HTR-8/SVneo (cell line): ENCODE measurements at places on chromosomes 7 and 10.
A peak's percentile ranks its signal among the peaks of the same experiment; 100 is the strongest.

GRCh38 chr7:54546986-54547314 lies 4.8 kb downstream of the VSTM2A start:
- DNase-seq = no peak

DNA sequence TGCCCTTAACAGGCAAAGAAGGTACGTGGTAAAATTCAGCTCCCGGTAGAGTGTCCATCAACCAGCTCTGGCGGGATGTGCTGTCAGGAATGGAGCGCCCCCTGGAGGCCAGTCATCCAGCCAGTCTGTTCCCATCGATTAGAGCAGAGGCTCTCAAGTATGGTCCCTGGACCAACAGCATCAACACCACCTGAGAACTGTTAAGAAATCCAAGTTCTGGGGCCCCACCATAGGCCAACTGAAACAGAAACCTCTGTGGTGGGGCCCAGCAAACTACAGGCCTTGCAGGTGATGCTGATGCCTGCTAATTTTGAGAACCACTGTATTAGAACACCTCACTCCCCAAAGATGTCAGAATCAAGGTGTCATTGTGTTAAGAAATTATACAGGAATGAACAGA lies 109.2 kb downstream of the DPY19L1 start:
- DNase-seq = peak; percentile 14

GRCh38 chr7:85828614-85829013 lies 641.8 kb upstream of the SEMA3D start:
- peak; percentile 0 for DNase-seq

DNA sequence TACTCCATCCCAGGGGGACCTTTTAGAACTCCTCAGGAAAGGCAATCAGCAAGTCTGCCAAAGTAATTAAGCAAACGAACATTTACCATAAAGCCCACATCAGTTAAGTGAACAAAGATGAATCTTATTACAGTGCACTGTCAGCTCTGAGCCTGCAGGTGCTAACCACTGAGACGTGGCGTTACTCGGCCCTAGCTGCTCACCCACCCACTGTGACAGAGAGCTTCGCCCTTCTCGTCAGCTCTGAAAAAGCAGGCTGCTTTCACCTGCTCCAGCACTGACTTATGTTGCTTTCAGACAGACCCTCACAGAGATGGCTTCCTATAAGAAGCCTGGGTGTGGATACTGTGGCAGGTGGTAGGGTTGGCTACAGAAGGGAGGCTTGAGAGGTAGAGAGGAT lies 57.7 kb upstream of the KCNIP2 start:
- DNase-seq = no peak

- no peak for DNase-seq
These were observed 205.8 kb upstream of the SLC26A5 start for GRCh38 chr7:103651593-103652377.

DNA sequence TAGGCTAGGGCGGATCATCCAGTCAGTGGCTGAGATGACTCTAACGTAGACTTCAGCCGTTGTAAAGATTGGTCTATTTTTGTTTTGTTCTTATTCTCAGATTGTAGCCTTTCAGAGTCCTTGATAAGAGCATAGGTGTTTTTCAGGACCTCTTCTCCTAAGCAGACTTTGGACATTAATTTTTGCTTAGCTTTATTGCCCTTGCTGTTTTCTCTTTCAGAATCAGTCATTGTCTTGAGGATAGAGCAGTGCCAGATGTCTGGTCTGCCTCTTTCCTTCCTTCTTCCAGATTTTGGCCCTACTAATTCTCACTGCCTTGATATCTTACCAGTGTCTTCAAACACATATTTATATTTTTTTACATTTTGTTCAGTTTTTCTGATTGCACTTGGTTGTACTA lies 49.5 kb downstream of the C1GALT1 start:
- no peak for DNase-seq

DNA sequence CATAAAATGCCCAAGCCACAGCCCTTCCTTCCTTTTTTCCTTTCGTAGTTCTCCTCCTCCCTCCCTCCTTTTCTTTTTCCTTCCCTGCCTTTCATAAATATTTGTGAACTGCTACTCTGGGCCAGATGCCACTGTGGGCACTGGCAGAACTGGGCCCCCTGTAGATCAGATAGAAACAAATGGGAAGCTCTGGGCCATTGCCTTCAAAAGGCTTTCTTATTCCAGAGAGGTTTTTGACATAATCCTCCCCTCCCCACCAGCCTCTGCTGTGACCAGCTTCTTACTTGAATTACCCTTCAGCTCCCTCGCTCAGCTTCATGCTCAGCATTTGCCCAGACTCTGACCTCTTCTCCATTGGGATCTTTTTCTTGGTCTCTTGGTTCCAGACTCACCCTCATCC lies 886.8 kb downstream of the LRMDA start:
- no peak for DNase-seq

- DNase-seq = no peak
These were observed 323.8 kb upstream of the C7orf33 start for GRCh38 chr7:148266795-148267194.

DNA sequence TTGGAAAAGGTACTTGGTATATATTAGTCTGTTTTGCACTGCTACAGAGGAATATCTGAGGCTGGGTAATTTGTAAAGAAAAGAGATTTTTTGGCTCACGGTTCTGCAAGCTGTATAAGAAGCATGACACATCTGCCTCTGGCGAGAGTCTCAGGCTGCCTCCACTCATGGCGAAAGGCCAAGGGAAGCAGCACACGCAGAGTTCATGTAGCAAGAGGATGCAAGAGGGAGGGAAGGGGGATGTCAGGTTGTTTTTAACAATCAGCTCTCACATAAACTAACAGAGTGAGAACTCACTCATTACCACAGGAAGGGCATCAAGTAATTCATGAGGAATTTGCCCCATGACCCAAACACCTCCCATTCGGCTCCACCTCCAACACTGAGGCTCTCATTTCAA lies 484.8 kb upstream of the DPP6 start:
- no peak for DNase-seq

GRCh38 chr7:16062269-16062668 lies 359.1 kb downstream of the CRPPA start:
- no peak for DNase-seq

DNA sequence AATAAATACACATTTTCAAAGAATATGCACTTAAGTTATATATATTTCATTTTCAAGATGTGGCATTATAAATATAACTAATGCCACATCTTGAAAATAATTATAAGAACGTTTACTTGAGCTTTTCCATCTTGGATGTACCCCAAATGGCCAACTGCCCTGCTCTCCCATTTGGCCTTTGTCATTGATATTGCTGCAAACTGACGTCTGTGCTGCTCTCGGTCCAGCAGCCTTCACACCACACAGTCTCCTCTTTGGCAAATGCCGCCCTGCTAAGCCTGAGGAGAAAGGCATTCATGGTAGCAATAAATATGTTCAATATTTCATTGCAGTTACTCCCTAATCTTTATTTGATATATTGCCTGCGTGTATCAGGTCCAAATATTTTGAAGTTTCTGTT lies 384.6 kb upstream of the ADARB2 start:
- no peak for DNase-seq

DNA sequence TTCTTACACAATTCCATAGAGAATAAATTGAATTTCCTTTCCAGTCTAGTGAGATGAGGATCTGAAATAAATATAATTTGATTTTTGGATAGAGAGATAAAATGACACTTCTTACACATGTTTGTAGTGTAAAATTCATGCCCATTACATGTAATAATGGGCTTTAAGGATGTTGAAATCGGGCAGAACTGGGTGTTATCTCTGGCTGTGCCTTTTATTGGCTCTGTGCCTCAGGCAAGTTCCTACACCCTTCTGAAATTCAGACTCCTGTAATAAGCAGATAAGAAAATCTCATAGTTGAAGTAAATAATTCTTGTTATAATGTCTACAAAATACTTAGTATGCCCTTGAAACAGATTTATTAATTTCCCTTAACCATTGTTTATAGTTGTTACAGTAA lies 125.6 kb downstream of the SEMA3A start:
- DNase-seq = no peak

- no peak for DNase-seq
These were observed 34.4 kb downstream of the MXI1 start for GRCh38 chr10:110241841-110242240.

DNA sequence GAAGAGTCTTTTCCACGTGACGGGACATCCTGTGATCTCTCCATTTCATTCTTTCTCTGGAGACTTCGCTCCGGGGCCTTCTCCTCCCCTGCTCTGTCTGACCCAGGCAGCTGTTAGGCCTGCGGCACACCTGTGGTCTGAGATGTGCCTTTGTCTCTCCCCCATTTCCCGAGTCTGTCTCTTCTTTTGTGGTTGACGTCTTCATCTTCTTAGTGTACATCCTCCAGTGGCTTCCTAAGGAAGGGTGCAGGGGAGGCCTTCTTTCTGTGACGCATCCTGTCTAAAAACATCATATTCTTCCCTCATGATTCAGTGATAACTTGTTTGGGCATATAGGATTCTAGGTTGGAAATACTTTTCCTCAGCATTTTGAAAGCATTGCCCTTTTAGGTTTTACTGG lies 17.2 kb upstream of the ATP6V0E2 start:
- no peak for DNase-seq

DNA sequence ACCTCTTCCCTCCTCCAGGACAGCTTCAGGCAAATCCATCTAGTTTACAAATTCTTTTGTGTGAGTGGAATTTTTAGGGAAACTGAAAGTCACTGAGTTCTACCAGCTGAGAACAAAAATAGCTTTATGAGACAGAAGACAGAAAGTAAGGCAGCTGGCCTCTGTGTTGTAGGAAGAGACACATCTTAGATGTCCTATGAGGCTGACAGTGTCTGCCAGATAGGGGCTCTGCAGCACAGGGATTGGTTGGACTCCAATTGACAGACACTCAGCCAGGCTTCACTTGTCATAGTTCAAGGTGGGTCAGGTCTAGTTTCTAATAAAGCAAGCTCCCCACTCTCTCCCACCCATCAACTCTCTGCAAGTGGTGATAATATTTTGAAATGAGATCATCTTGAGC lies 574.9 kb downstream of the CCSER2 start:
- DNase-seq = no peak

GRCh38 chr10:15227611-15228372 lies 59.3 kb upstream of the NMT2 start:
- no peak for DNase-seq

DNA sequence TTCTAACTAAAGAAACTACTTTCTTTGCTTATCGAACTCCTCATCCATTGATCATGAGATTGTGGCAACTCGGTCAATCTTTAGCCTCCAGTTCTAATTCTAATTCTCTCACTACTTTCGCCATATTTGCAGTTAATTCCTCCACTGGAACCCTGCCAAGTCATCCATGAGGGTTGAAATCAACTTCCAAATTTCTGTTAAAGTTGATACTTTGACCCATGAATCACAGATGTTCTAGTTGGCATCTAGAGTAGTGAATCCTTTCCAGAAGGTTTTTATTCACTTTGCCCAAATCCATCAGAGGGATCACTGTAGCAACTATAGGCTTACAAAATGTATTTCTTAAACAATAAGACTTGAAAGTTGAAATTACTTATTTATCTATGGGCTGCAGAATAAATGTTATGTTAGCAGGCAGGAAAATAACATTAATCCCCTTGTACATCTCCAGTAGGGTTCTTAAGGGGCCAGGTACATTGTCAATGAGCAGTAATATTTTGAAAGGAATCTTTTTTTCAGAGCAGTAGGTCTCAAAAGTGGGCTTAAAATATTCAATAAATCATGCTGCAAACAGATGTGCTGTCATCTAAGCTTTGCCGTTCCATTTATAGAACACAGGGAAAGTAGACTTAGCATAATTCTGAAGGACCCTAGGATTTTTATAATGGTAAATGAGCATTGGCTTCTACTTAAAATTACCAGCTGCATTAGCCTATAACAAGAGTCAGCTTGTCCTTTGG lies 39.4 kb downstream of the CCDC71L start:
- DNase-seq = no peak

- no peak for DNase-seq
These were observed 4.5 kb upstream of the TRAPPC14 start for GRCh38 chr7:100163006-100163531.

DNA sequence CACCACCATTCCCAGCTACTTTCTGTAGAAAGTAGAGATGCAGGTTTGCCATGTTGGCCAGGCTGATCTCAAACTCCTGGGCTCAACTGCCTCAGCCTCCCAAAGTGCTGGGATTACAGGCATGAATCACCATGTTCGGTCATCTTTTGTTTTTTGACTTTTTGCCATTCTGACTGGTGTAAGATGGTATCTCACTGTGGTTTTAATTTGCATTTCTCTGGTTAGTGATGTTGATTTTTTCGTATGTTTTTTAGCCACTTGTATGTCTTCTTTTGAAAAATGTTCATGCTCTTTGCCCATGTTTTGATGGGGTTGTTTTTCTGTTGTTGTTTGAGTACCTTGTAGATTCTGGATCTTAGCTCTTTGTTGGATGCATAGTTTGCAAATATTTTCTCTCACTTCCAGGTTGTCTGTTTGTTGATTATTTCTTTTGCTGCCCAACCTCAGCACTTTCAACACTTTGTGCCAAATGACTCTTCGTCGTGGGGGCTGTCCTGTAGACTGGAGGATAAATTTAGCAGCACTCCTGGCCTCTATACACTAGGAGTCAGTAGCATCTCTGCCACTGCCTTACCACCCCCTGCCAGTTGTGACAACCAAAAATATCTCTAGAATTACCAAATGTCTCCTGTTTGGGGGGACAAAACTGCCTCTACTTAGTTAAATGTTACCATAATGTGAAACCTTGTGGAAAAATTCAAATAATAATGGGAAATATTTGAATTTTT lies 6.5 kb upstream of the CPED1 start:
- no peak for DNase-seq

GRCh38 chr7:68200051-68200670 lies 1203.5 kb downstream of the TYW1 start:
- DNase-seq = peak; percentile 2

GRCh38 chr10:35924759-35925158 lies 282.7 kb upstream of the FZD8 start:
- no peak for DNase-seq

DNA sequence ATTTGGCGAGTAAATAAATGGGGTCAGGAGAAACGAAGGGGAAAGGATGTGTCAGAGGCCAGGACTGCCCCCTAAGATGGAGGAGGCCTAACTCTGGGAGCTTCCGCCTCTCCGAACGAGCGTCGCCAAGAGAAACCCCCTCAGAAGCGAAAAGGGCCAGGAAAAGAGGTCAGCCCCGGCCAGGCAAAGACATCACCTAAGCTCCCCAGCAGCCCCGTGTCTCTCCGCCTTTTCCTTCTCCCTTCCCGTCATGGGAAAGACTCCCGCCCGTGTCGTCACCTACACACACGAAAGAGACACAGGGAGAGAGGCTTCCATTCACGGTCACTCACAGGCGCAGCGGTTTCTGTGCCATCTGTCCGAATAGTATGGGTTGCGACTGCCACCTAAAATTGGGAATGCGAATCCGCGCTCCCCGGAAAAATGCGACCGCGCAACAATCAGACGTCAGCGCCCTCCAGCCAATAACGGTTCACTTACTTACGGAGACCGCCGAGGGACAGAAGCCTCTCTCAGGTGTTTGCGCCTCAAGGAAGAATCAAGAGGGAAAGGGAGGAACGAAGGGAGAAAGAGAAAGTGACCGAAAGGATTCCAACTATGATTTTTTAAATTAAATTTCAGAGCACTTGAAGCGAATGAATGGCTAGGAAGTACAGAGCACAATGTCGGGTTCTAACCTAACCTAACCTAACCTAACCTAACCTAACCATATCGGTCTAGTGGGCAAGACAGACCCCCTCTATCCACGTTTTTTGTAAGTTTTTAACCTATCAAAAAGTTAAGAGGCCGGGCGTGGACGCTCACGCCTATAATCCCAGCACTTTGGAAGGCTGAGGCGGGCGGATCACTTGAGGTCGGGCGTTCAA lies at the start of gene CWF19L1:
TSS of gene CWF19L1 (minus strand) at position 400 of the 866 bp plus-strand sequence. CDS start at position 355, 45 bp downstream.
- DNase-seq = peak; percentile 90
